Stimulated activated CD8-positive, alpha-beta memory T cell treated with anti-CD3 and anti-CD28 coated beads, Interleukin-2, amount 100 ng/mL, for 1 hour (primary cell): ENCODE measurements at places on chromosomes 7 and 10.

- DNase-seq = no peak
Measured at GRCh38 chr10:4099202-4099601, 314.2 kb upstream of the KLF6 start.

- DNase-seq = no peak
Measured at GRCh38 chr7:117251687-117252086, 71.2 kb downstream of the WNT2 start.

DNA sequence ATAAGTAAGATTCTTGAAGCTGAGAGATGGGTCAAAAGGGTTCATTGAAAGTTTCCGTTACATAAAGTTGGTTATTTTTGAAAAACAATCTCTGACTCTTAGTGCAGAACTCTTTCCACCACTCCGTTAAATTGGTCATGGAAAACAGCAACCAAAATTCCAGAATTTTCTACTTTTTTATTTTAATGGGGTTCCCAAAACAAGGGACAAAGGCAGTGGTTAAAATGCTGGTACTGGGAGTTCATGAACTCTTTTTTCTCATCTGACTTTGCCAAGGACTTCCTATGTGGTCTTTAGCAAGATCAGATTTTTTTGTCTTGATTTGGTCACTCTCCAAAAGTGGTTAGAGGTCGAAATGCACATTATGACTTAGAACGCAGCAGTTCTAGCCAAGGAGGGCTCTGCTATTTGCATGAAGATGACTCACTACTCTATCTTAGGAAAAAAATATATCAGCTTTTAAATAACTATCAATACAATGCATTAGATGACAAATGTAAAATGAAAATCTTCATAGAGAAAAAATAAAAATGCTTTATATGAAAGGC lies 145.7 kb downstream of the REEP3 start:
- no peak for DNase-seq

DNA sequence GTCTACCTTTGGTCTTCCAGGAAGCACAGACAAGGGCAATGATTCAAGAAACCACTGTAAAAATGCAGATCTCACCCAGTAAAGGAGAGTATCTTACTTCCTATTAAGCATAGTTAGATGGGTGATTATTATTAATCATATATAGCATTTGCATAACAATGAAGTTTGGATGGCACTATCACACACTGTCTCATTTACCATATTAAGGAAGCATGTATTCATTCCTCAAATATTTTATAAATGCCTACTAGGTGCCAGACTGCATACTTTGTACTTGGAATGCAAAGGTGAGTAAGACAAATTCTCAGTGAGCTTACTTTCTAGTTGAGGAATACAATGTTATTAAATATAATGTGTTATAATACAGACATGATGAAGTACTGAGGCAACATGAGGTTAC lies 53.9 kb upstream of the SKAP2 start:
- no peak for DNase-seq

GRCh38 chr10:97820096-97820704 lies 29.4 kb upstream of the GOLGA7B start:
- DNase-seq = no peak

DNA sequence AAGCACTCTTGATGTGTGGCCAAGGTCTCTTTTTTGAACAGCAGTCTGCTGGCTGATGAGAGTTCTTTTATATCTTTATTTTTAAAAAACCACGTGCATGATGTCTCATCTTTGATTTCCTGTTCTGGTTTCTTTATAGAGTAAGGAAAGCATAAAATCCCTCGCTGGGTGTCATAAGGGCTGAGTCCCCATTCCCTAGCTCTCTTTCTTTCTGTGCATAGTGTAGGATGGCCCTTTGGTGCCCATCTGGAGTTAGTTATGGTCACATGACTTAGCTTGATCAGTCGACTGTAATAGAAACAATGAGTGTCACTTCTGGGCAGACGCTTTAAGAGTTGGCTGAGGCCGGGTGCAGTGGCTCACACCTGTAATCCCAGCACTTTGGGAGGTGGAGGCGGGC lies 38.5 kb downstream of the GHRHR start:
- no peak for DNase-seq

DNA sequence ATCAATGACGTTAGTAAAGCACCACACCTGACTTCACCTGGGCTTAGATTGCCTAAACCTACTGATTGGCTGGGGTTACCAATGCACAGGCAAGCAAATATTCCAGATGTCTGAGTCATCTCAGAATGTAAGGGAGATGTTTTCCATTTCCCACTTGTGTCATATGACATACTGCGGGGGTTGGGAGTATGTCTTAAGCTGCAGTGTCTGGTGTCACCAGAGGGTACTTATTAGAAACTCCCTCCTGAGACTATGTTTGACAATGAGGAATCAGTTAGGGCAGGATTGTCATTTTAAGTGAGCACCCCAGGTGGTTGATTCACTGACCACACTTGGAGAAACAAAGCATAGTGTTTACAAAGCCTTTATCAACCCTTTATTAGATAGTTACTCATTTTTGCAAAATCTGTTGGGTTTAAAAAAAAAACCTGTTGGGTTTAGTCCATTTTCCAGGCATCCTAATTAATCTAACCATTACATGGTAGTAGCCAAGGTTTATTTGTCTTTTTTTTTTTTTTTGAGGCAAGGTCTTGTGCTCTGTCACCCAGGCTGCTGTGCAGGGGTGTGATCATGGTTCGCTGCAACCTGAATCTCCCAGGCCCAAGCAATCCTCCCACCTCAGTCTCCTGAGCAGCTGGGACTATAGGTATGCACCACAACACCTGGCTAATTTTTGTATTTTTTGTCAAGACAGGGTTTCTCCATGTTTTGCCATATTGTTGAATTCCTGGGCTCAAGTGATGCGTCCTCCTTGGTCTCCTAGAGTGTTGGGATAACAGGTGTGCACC lies 72.5 kb downstream of the CDK6 start:
- DNase-seq = no peak

GRCh38 chr7:2060701-2061100 lies 172.0 kb downstream of the MAD1L1 start:
- DNase-seq = no peak

- no peak for DNase-seq
Measured at GRCh38 chr10:86451604-86451960, 70.0 kb downstream of the WAPL start.

GRCh38 chr7:20799566-20800366 lies 13.1 kb upstream of the SP8 start:
- no peak for DNase-seq

GRCh38 chr10:4174197-4174596 lies 389.2 kb upstream of the KLF6 start:
- DNase-seq = no peak

DNA sequence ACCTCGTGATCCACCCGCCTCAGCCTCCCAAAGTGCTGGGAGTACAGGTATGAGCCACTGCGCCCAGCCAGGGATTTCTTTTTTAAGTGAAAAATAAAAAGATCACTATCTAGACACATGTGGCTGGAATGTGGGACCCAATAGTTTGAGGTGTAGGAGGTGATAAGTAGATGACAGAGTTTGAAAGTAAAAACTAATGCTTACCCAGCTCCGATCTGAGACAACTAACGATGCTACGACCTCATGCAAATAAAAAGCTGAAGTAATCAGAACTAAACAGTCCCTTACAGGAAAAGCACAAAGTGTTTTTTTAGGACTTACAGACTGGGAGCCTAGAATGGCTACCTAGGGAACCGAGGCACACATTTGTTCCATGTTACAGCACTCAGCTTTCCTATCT lies 23.0 kb downstream of the PCGF6 start:
- no peak for DNase-seq

- DNase-seq = peak; percentile 21
Measured at GRCh38 chr10:119516381-119517234, 25.9 kb downstream of the RGS10 start.

- DNase-seq = no peak
Measured at GRCh38 chr7:159042103-159042502, 102.6 kb downstream of the VIPR2 start.

DNA sequence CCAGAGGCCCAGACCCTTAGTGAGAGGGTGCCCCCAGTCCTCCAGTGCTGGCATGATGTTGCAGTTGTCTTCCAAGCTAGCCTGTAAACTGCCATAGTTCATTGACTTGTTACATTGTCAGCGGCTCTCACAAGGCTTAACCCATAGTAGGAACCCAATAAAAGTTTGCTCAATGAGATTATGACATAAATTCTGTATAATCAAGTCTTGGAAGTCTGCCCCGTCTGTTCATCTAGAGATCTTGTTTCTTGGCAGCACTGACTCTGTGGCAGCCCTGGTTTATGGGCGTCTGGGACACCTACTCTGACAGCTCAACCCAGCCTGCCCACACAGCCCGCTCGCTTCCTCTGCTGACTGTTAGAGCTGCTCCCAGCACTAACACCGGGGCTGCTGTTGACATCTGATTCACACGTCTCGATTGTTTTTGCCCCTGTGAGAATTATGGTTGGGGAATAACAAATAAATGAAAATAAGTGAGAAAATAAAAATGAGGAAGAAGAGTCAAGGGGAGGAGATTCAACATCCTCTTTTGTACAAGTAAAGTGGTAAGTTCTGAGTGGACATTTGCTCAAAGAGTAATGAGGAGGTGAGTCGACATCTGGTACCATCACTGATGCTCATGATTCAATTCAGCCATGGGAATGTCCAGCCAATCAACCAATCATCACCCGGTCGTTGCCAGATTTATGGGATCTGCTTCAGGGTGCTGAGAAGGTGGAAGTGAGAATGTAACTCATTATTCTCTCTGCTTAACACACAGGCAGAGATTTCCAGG lies 160.8 kb downstream of the SPAG6 start:
- peak; percentile 34 for DNase-seq

GRCh38 chr7:43905209-43905946 lies 1.0 kb downstream of the URGCP start:
- DNase-seq = no peak

- DNase-seq = no peak
Measured at GRCh38 chr10:8338177-8338766, 283.8 kb downstream of the GATA3 start.
